ENCODE measurements at places on chromosomes 2 and 18.

- DNase-seq, result no peak
These were observed 54.4 kb upstream of the LINC00305 start for GRCh38 chr18:64203295-64203694.

GRCh38 chr2:233411162-233411561 lies 56.9 kb downstream of the DGKD start:
- DNase-seq, result no peak

- DNase-seq, result peak; percentile 37
These were observed 1.5 kb downstream of the EPAS1 start for GRCh38 chr2:46298522-46299353.

GRCh38 chr18:36493349-36494159 lies 196.0 kb downstream of the FHOD3 start:
- no peak for DNase-seq

- DNase-seq, result no peak
These were observed 38.5 kb downstream of the PSMG2 start for GRCh38 chr18:12741351-12741750.

- DNase-seq, result no peak
These were observed 166.1 kb downstream of the CLIP4 start for GRCh38 chr2:29281086-29281915.

DNA sequence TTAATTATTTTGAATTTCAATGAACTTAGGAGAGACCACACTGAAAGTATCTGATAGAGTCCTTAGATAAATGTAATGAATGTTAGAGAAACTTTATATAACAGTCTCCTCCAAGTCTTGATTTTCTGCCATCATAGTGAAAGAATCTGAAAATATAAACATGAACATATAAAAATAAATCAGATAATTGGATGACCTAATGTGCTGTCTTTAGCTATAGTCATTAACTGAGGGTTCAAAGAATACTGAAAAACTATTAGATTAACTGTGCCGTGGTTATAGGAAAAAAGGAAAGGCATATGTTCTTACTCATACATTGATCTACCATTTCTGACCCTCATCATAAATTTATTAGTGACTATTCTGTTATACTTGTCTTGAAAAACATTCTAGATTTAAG lies 47.0 kb upstream of the SPAG16 start:
- no peak for DNase-seq

- peak; percentile 70 for DNase-seq
These were observed 91.9 kb downstream of the MRPS9 start for GRCh38 chr2:105129722-105130232.

GRCh38 chr2:233803292-233803911 lies 25.3 kb downstream of the MROH2A start:
- no peak for DNase-seq

GRCh38 chr2:215269397-215270117 lies 42.3 kb upstream of the ATIC start:
- peak; percentile 83 for DNase-seq

- peak; percentile 99 for DNase-seq
These were observed at the start of gene INO80B for GRCh38 chr2:74454654-74455511. Gene INO80B (plus strand): TSS chr2:74455087. CDS start chr2:74455117, 30 bp downstream.

GRCh38 chr2:39743269-39743776 lies 35.7 kb downstream of the THUMPD2 start:
- no peak for DNase-seq

DNA sequence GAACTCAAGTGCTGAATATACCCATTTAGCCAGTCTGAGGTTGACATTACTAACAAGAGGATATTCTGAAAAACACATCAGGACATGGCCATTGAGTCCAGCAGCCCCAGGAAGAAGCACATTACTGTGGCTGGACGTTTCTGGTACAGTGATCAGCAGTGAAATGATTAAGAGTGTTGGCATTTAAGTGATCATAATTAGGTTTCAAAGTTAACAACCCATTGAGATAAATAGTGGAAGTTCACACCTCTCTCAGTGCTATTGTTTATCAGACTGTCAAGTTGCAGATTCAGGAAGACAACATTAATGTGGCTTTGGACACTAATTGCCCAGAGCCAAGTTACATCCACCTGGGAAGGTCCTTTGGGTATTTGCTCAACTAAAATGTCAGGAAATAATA lies 139.5 kb upstream of the GAREM1 start:
- DNase-seq, result no peak

GRCh38 chr18:74692367-74693013 lies 94.8 kb downstream of the ZNF407 start:
- no peak for DNase-seq

DNA sequence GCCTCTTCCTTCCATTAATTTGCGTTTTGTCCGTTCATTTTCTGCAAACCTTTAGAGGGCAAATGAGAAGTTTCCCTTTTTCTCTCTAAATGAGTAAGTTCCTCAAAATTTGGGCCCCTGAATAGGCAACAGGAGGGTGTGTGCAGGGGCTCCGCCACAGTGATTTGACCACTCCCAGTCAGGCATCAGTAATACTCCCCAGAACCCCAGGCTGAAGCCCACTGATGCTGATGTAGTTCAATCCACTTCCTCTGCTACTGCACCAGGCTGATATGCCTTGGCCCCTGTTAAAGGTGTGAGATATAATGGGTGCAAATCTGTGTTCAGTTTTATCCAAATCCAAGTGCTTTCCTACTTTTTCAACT lies 1150.0 kb downstream of the RPIA start:
- DNase-seq, result peak; percentile 35

DNA sequence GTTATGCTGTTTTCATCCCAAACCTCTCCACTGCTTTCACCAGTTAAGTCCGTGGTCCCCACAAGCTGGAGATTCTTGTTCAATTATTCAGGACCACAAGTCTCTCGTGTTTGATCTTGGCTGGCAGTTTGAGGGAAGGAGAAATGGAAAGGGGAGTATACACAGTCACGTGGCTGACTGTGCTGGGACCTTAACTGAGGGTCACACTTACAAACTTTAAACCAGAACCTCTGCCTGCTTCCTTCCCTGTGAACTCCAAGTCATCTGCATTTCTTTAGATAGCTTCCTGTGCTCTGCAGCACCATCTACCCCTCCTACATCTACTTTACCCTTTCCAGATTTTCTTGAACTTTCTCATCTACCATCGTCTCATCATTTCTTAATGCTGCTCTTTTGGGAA lies 91.7 kb downstream of the ARHGEF4 start:
- no peak for DNase-seq

DNA sequence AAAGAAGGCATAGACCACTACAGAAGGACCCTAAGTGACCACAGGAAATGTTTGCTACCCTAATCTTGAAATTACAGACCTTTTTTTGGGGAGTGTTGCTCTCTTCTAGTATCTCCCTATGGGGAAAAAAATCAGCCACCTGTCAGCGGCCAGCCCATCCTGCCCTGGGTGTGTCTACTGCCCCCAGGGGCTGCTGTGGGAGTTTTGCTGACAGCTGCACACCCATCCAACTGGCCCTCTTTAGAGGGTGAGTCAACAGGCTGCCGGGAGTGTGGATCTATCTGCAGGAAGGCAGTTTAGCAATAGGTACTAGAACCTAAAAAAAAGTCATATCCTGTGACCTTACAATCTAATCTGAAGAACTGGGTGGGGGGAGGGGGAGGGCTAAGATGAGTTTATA lies 796 bp upstream of the DYSF start:
- peak; percentile 73 for DNase-seq

DNA sequence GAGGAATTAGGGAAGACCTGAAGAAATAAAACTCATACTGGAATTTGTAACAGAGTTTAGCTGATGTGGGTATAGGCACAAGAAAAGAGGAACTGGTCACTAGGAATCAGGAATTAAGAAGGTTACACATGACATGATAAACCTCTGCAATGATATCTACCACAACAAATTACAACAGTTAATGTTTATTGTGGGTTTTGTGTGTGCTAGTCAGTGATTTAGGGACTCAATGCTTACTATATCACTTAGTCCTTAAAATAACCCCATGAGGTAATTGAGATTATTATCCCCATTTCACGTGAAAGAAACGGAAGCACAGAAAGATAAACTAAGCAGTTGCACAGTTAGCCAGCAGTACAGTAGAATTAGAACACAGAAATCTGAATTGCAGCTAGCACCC lies 415.8 kb upstream of the ZEB2 start:
- peak; percentile 24 for DNase-seq

GRCh38 chr2:64686283-64686956 lies 32.7 kb upstream of the SERTAD2 start:
- DNase-seq, result no peak

GRCh38 chr2:98713332-98714015 lies 17.5 kb downstream of the MGAT4A start:
- no peak for DNase-seq

GRCh38 chr2:238475566-238475965 lies 48.8 kb downstream of the ASB1 start:
- no peak for DNase-seq

- DNase-seq, result no peak
These were observed 150.0 kb downstream of the NEDD4L start for GRCh38 chr18:58194028-58194427.

DNA sequence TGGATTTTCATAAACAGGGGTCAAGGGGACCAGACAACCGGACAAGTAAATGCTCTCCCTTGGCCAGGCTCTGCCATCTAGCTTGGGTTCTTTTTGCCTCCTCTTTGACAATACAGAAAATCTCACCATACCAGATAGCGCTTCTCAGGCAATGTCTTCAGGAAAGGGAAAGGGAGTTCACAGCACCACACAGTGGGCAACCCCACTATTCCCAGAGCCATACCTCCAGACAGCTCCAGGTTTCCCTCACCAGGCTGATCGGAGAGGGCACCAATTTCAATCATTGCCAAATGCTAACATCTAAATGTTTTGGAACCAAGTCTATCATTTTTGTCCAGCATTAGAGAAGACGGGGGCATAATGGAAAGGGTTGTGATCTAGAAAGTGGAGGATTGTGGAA lies 28.1 kb downstream of the CCDC68 start:
- no peak for DNase-seq

GRCh38 chr2:239536186-239536585 lies 135.4 kb upstream of the HDAC4 start:
- DNase-seq, result no peak

DNA sequence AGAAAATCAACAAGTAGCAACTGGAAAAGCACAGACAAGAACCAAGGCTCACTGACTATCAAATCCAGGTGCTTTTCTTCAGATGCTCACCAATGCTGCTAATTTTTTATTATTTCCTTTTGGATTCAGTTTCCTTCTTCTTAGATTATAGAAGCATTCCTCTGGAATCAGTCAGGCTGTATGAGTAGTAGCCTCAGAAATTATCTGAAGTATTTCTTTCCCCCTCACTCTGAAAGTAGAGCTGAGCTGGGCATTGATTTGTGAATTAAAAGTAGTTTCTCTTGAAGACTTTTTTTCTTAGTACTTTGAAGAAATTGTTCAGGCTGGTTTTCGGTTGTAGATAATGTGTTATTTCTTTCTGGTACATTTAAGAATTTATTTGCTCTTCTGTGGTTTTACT lies 273.7 kb downstream of the NOL4 start:
- DNase-seq, result no peak

GRCh38 chr18:38487521-38487920 lies 921.9 kb upstream of the CELF4 start:
- no peak for DNase-seq

- no peak for DNase-seq
These were observed 32.6 kb downstream of the CALCRL start for GRCh38 chr2:187415449-187415848.

All from common myeloid progenitor, CD34-positive (primary cell).